ENCODE measurements at places on chromosomes 16 and 17. TPM values are rescaled to one million over a fixed set of nuclear protein-coding genes. Genes with fewer than 3 reads are reported as not detected.

DNA sequence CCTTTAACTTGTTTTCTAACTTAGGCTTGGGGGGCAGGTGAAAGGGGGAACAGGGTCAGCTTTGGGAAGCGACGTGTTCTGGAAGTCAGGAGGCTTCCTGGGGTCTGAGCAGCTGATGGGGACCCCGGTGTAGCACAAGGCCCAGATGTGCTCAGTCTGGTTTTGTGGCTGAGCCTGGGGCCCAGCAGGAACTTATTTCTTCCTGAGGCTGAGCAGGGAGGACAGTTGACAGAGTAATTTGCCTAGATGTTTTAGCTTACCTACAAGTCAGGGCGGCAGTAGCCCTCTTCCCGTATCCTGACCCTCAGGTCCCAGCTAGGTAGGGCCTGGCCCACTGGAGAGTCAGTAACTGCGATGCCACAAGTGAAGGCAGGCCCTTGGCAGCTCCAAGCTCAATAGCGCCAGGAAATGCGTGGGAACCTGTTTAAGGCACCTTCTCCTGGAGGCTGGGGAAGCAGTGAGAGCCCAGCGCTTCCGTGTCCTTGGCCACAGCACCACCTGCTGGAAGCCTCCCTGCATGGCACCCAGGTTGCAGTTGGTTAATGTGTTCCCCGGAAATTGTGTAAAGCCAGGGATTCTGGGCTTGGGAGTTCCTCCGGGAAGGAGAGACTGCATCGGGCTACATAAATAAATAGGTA, 5.2 kb downstream of the CCR7 start:
- DNase-seq, result peak; percentile 91

RNF135 gene
- total RNA-seq, result 4.2 TPM

MT1B gene
- total RNA-seq, result not detected

MMP25 gene
- 0.58 TPM for total RNA-seq

GPRC5C gene
- total RNA-seq, result 13.5 TPM
